Caki2 (cell line): ENCODE measurements at places on chromosomes 6 and 20. TPM values are rescaled to one million over a fixed set of nuclear protein-coding genes. Genes with fewer than 3 reads are reported as not detected.

The DLL1 gene
- total RNA-seq = 0.49 and 1.1 TPM in 2 replicates

The ADTRP gene
- total RNA-seq = not detected in 2 replicates

The TCP11 gene
- total RNA-seq = 2.0 TPM in 1 of 2 replicates, not detected in the other

The KIAA1755 gene
- 0.20 TPM in 1 of 2 replicates, not detected in the other for total RNA-seq

The PRR18 gene
- total RNA-seq = not detected in 2 replicates

The DLK2 gene
- 0.07 TPM in 1 of 2 replicates, not detected in the other for total RNA-seq

GRCh38 chr6:21596949-21597682 is 3.6 kb downstream of the SOX4 start:
- DNase-seq = peak; percentile 86

- DNase-seq = no peak
Observed at GRCh38 chr6:95413789-95414188, 163.5 kb upstream of the MANEA start.

- no peak for DNase-seq
Observed at GRCh38 chr6:93806409-93807270, 387.3 kb upstream of the EPHA7 start.

- peak; percentile 54 for DNase-seq
Observed at GRCh38 chr6:44655412-44656342, 268.2 kb downstream of the CDC5L start.

- peak; percentile 47 for DNase-seq
Observed at GRCh38 chr20:1273366-1273765, 7.3 kb downstream of the SNPH start.

GRCh38 chr6:5173810-5174209 is 86.9 kb downstream of the LYRM4 start:
- no peak for DNase-seq

- peak; percentile 67 for DNase-seq
Observed at GRCh38 chr20:48846516-48847492, 19.0 kb upstream of the PREX1 start.

DNA sequence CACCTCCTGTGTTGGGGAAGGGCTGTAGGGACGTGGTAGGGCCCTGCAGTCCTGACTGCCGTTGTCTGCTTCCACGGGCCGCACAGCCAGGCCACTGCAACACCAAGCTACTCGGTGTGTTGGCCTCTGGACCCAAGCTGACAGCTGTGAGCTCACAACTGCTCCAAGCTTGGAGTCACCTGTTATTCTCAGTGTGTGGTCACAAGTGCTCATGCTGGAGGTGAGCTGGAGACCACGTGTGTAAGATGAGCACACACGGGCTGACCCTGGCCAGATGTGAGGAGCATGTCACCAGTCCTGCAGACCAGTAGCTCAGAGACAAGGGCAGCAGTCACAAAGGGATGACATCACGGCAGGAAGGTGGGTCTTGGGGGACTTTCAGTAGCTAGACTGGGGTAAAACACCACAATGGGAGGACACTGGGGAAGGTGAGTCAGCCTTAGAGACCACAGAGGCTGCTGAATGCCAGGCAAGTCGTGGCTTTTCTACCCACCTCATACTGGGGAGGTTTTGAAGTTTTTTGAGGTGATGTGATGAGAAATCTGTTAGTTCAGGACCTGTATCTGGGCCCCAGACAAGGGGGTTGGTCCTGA is 87.3 kb downstream of the FAM120B start:
- DNase-seq = no peak

DNA sequence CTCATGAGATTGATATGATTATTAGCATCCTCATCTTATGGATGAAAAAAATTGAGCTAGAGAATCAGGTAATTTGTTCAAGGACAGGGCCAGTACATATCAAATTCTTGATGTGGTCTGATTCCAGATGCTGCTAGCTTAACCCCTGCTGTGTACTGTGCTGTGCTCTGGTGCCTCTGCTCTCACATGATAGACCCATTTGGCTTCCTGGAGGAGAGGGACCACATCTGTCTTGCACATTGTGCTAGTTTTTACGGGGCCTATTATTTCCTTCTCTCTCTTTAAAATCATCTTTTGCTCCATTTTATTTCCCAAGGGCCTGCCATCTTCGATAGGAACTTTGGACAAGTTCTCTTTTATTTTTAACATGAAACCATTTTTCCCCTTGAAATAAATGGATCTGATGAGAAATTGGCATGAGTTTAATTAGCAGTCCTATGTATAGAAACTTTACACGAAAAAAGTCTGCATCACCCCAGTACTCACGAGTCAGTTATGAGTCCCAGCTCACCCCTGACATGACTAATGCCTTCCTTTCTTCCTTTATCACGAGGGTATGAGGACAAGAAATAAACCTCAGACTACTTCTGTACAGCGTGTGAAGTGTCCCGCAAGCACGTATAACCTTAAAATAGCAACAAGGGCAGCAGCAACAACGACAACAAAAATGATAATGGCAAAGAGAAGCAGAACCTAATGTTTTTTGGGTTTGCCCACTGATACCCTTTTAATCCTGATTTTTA is 26.5 kb downstream of the CD109 start:
- peak; percentile 56 for DNase-seq

DNA sequence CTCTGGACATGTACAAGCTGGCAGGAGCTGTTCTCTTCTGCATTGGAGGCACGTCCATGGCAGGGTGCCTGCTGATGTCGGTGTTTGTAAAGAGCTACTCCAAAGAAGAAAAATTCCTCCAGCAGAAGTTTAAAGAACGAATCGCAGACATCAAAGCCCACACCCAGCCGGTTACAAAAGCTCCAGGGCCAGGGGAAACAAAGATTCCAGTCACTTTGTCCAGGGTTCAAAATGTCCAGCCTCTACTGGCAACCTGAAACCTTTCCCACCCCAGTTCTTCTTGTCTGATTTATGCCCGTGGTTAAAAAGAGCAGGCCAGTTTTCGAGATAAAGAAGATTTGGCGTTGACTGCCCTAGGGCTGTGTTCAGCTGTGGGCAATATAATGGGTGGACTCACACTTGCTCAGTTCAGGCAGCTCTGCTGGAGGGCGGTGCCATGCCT is 19.7 kb downstream of the NRSN1 start:
- DNase-seq = no peak

DNA sequence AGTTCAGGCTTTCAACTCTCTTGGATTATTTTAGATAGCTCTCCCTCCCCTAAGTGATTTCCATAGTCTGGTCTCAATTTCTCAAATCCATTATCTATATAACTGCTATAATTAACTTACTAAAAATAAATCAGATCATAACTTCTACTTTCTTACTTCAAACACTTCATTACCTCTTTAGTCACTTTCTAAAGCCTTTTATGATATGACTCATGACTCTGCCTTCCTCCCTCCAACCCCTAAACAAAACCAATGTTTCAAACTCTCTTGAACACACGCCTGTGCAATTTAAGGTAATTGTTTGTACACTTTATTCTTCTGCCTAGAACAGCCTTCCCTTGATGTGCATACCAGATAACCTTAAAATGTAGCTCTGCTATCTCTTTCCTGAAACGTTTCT is 100.5 kb downstream of the LMBRD1 start:
- no peak for DNase-seq

- no peak for DNase-seq
Observed at GRCh38 chr6:15399641-15400470, 154.0 kb downstream of the JARID2 start.
